Uterus (tissue), 4 donors: ENCODE measurements at places on chromosomes 6 and 20.

DNA sequence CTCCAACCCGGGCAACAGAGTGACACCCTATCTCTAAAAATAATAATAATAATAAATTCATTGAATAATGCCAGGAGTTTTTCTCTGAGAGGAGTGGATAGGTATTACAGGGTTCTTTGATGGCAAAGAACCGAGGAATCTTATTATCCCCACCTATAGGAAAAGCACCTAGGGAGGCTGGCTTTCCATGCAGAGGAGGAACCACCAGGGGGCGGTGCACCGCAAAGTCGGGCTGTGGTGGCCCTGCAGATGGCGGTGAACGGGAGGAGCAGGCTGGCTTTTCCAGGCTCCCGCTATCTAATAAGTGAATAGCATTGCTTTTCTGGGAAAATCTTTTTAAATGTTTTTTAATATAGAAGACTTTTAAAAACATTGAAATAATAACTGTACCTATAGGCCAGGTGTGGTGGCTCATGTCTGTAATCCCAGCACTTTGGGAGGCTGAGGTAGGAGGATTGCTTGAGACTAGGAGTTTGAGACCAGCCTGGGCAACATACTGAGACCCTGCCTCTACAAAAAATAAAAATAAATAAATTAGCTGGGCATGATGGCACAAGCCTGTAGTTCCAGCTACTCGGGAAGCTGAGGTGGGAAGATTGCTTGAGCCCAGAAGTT, 864.2 kb downstream of the KIF16B start:
- DNase-seq = no peak

GRCh38 chr6:89858041-89858440, 28.4 kb downstream of the CASP8AP2 start:
- DNase-seq = no peak

DNA sequence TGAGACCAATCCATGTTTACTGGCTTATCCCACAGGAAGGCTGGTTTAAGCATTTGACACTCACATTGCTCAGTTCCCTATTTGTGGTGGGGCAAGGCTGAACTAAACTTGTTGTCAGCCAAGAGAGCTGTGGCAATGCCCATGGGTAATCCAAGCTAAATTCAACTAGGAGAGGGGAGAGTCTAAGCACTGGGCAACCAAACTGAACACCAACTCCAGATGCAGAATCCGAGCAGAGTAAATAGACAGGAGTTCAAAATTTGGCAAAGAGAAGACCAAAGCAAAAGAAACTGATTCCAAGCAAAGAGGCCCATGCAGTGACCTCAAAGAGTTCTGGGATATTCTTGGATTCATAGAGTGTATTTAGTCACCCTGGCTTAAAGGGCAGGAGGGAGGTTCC, 106.5 kb upstream of the NT5E start:
- no peak for DNase-seq

DNA sequence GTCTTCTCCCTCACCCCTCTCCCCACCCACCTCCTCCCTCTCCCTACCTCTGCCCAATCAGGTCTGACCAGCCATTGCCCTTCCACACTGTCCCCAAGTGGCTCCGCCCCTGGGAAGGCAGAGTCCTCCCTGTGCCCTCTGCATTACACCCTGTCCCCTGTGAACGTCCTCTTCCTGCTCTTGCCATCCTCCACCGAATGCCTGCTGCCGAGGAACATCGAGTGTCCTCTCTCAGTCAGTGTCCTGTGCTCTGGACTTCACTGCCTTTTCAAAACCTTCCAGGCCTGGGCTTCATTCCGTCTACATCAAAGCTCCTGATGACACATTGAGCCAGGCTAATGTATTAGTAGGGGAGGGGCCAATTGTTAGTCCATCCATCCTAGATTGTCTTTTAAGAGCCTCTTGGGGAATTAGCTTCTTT, 3.3 kb upstream of the PACSIN1 start:
- no peak for DNase-seq

DNA sequence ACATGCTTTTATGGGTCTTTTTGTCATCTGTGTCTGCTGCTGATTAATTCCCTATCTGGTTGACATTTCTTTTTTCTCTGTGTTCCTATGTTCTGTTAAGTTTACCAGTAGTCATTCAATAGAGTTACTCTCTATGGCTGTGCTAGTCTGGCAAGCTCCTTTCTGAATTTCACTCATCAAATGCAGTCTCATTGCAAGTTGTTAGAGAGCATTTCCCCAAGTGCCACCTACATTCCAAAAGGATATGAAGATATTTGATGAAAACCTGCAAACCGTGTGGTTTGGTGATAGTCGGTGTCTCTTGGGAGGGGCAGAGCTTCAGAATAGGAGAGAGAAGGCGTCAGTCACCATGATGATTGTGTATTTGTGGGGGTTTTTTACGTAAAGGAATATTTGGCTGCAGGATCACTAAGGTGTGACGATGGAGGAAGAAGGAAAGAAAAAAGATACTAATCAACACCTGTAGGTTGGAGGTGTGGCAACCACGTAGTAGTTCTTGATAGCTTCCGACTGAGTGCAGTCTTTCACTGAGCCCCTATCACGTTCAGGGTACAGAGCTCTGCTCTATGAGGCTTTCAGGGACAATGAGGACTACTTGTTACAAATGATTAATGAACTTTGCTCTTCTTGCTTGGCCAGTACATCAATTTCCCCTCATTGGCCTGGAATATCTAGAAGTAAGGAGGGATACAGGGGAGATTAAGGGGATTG, 73.1 kb upstream of the TNFAIP3 start:
- DNase-seq = no peak

DNA sequence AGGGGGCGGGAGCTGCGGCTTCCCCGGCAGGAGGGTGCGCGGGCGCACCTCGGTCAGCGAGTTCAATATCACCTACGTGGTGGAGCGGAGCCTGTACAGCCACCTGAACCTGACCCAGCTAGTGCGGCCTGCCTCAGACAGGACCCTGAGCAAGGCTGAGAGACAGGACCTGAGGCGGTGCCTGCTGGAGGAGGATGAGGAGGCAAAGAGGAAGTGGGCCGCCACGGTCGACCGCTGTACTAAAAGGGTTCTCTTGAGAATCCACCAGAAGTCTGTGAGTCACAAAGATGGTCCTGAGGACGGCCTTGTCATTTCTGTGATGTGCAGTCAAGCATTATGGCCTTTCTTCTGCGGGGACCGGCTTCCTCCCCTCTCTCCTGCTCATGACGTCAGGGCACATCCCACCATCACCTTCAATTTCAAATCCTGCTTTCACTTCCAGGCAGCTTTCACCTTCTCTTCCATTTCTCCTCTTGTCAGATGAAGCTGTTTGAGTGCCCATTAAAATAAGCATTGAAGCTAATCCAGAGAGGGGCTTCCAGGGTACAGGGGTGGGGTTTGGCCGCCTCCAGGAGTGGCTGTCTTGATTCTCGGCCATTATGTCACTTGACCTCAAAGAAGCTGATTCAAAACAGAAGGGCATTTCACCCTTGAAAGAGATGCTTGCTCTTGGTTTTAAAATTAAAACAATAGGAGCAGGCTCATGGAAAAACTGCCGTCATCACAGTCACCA, 177.6 kb downstream of the SASH1 start:
- DNase-seq = no peak

- peak; percentile 14 for DNase-seq
Measured at GRCh38 chr6:104527761-104528415, 331.8 kb downstream of the HACE1 start.

- no peak for DNase-seq
Measured at GRCh38 chr6:164401871-164402270, 907.5 kb downstream of the C6orf118 start.

- DNase-seq = no peak
Measured at GRCh38 chr20:8032499-8032898, 12.9 kb upstream of the TMX4 start.

DNA sequence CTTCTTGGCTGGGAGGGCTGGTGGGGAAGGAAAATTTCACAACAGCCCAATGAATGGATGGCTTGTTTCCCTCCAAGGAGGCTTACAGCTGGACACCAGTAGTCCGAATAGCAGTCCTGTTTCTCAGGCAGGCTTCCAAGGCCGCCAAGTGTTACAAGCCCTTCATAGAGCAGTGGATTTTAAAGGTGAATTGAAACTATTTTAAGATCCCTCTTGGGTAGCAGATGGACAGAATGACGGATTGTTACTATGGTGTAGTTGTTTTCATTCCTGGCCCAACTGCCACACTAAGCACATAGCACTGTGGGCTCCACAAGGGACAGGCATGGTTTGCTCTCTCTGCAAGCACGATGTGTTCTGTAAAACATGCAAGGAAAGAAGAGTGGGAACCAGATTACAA, 203.3 kb upstream of the TAB2 start:
- no peak for DNase-seq

DNA sequence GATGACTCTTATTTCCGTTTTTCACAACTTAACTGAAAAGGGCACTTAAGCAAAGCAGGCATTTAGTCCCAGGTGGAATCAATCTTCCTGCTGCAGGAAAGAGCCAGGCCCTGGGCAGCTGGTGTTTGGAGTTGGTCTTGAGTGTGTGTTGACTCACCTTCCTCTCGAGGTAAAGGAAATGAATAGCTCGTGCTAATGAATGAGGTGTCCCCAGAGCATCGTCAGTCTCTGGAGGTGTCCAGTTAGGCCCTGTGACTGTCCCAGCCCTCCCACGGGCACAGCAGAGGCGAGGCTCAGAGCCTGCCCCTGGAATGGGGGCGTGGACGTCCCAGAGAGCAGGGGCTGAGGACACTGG, 277.7 kb downstream of the NRN1 start:
- DNase-seq = no peak

GRCh38 chr6:143615785-143616184, 62.0 kb upstream of the PHACTR2 start:
- no peak for DNase-seq

DNA sequence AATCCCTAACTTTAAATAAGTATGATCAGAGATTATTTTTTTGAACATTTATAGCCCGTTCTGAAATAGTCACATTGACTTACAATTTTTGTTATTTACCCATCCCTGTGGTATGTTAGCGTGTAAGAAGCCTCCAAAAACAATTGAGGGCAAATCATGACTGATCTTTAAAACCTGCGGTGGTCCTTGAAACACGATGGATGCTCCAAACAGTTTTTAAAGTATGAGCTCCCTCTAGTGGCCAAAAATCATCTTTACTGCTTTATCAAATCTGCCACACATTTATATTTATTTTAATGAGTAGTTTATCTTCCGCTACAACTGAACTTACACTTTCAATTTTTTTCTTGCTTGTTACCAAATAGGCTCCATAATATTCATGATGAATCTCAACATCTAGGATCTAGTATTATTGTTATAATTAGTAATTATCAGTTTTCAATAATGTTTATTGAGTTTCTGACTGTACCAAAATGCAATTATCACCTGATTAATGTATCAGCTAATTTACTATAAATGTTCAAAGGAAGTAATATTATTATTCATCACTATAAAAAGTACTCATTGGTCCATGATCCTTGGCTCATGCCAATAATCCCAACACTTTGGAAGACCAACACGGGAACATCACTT, 52.2 kb downstream of the MARCKS start:
- DNase-seq = no peak
